ENCODE measurements at places on chromosomes 2 and 18.

GRCh38 chr2:75494137-75494769 lies 66.5 kb downstream of the EVA1A start:
- DNase-seq, result no peak

DNA sequence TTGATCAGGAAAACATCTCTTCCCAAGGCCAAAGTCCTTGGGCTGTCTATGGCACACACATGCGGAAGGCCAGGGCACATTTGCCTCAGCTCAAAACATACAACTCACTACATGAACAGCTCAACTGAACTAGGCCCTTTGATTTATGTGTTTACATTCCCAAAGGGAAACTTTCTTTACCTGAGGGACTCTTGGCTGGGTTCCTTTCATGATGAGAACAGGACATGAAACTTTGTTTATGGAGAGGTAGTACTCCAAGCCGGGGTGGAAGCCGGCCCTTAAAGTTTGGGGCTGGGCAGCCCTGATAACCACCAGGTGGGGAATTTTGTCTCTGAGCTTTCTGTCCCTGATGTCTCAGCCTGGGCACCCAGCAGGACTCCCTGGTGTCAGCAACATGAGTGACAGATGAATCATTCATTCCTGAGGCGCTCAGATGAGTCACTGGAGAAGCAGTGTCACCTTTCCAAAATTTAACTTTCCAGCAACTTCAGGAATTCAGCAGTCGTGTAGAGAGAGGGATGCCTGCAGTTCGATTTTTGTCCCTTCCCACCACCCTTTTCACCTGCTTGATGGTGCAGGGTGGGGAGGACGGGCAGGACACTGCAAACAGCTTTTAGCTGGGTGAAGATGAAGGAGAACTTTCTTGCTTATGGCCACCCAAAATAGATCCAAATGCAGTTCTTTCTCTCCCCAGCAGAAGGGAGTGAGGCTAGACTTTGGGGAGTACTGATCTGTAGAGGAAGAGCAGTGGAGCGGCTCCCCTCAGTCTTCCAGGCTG lies 331.6 kb downstream of the DYSF start:
- peak; percentile 35 for DNase-seq

- DNase-seq, result no peak
Measured at GRCh38 chr18:11581286-11581685, 28.1 kb upstream of the SLC35G4 start.

DNA sequence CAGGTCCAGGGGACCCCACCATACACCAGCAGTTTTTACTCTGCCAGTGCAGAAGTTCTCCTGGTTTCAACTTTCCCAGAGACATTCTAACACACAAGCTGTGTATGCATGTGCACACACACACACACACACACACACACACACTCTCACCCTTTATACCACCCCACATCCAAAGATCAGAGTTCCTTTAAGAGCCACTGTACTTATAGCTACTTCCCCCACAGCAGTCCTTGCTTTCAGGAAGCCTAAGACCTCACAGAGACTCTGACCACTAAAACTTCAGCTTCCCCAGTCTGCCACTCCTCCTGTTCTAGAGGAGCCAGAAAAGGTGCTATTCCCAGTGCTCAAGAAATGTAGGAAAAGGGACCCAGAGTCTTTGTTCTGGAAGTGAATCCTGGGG lies 107.8 kb downstream of the ZNF521 start:
- DNase-seq, result no peak

DNA sequence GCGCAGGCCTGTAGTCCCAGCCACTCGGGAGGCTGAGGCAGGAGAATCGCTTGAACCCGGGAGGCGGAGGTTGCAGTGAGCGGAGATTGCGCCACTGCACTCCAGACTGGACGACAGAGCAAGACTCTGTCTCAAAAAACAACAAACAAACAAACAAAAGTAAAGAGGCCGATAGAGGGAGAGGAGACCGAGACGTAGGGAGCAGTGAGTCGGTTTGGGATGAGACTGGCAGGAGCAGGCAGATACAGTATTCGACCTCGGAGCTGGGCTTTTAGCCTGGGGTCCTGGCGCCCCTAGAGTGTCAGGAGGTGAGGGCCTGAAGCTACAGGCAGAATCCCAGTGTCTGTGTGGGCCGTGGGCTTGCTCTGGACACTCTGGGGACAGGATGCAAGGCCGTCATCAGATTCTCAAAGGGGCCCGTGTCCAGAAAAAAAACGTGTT lies 51.2 kb downstream of the SLC4A1AP start:
- no peak for DNase-seq

- no peak for DNase-seq
Measured at GRCh38 chr18:14100503-14101286, 31.5 kb downstream of the ZNF519 start.

- DNase-seq, result no peak
Measured at GRCh38 chr18:9594823-9595596, 19.3 kb downstream of the PPP4R1 start.

GRCh38 chr18:76484749-76485387 lies 10.2 kb downstream of the ZNF516 start:
- no peak for DNase-seq

DNA sequence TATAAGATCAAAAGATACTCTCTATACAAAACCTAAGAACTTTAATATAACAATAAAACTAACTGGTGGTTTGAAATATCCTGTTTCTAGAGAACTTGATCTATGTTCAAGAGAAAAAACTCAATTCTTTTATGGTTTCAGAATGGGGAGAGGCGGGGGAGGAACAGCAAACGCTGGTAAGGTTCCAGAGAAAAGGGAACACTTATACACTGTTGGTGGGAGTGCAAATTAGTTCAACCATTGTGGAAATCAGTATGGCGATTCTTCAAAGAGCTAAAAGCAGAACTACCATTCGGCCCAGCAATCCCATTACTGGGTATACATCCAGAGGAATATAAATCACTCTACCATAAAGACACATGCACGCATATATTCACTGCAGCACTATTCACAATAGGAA lies 17.2 kb downstream of the FAM98A start:
- DNase-seq, result no peak

DNA sequence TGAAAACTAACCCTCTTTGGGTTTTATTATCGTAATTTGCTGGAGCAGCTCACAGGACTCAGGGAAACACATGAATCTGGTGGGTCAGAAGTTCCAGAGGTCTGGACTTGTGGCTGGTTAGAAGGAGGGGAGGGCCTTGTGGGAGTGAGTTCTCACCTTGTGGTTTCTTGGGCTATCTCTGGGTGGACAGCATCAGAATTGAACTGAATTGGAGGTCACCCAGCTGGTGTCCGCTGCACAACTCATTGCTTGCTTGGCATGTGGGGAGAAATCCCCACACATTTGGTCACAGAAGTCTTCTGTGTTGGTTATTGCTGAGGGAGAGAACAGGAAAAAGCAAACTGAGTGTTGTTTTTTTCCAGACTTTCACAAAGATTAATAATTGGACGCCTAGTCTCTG lies 27.5 kb downstream of the ZNF892 start:
- no peak for DNase-seq

GRCh38 chr2:221649051-221649775 lies 77.1 kb upstream of the EPHA4 start:
- no peak for DNase-seq

- DNase-seq, result no peak
Measured at GRCh38 chr2:221389904-221390303, 182.2 kb downstream of the EPHA4 start.

- no peak for DNase-seq
Measured at GRCh38 chr18:48009116-48009745, 78.8 kb upstream of the SMAD2 start.

GRCh38 chr2:148023861-148024260 lies 3.0 kb downstream of the MBD5 start:
- DNase-seq, result no peak

DNA sequence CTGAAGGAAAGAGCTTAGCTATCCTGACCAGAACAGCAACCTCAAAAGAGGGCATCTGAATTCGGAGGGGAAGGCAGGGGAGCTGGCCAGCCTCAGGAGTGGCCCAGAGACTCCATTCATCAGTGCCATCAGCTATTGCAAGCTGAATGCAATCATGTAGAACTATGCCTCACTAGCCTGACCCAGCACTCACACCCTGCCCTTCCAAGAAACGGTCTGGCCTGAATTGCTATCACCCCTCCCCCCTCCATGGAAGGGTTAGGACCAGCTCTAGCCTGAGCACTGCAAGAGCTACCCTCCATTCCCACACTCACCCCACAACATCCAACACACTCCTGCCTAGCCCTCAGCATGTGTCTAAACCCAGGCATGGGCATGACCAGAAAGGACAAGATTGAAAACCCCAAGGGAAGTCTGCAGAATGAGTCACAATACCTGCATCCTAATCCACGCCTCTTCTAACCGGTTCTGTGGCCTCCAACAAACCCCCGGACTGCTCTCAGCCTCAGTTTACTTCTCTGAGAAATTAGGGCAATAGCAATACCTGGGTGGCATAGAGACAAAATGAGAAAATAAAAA lies 120.3 kb downstream of the BCL11A start:
- DNase-seq, result no peak

- DNase-seq, result no peak
Measured at GRCh38 chr18:9861933-9862332, 23.8 kb upstream of the TXNDC2 start.

DNA sequence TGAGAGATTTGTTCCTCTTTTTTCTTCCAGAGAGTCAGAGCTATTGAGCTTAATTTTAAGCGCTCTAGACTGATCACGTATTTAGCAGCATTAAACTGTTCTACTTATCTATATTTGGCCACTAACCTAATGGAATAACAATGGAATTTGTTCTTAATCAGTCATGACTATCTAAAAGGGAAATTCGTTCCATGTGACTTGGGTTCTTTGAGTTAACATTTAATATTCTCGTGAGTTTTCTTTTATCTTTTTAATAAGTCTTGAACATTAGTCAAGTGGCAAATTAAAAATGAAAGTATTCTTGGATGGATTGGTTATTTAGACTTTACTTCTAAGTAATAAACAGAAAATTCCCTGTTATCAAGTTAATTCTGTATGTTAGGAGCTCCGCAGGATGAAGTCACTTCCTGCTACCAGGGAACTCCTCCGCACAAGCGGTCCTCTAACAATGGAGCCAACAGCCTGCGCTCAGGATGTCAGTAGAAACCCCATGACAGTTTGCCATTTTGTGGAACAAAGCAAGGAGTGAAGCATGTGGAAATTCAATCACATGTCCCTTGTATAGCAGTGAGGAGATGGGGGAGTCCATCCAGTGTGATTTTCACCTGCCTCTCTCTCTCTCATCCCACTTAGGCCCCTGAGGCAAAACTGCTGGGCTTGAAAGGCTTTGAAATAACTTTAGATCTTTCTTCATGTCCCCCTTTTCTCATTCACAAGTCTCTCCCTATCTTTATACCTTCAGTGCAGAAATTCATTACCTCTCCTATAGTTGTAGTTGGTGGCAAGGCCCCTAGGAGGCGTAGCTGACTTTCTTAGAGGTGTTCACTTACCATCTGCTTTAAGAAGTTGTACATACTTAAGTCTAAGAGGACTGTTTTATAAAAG lies 138.1 kb downstream of the WDR7 start:
- DNase-seq, result peak; percentile 78

DNA sequence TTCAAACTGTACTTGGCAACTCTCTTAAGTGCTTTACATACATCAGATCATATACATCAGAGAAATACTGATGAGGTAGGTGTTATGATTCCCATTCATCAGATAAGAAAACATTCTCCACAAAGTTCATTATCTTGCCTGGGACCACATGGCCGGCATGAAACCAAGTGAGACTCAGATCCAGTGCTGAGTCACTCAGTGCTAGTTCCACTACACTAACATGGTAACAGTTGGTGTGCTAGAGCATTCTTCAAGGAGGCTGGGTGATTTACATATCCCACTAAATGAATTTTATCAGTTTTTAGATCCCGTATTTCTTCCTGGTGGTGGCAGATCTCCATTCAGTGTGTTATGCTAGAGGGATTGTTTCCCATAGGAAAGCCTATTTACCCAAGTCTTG lies 772.0 kb downstream of the CNTNAP5 start:
- no peak for DNase-seq

GRCh38 chr2:54599326-54599710 lies 124.1 kb upstream of the EML6 start:
- no peak for DNase-seq

- DNase-seq, result no peak
Measured at GRCh38 chr2:226137201-226137811, 662.3 kb downstream of the IRS1 start.

DNA sequence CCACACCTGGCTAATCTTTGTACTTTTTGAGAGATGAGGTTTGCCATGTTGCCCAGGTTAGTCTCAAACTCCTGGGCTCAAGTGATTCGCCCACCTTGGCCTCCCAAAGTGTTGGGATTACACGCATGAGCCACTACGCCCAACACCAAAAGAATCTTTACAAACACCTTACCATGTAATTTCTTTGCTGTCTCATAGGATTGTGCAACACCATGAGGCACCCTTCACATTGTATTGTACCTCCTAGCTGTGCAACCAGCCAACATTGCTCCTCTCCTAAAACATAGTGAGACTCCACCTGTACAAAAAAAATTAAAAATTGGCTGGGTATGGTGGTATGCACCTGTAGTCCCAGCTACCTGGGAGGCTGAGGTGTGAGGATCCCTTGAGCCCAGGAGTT lies 3.1 kb upstream of the MFSD6 start:
- DNase-seq, result no peak

DNA sequence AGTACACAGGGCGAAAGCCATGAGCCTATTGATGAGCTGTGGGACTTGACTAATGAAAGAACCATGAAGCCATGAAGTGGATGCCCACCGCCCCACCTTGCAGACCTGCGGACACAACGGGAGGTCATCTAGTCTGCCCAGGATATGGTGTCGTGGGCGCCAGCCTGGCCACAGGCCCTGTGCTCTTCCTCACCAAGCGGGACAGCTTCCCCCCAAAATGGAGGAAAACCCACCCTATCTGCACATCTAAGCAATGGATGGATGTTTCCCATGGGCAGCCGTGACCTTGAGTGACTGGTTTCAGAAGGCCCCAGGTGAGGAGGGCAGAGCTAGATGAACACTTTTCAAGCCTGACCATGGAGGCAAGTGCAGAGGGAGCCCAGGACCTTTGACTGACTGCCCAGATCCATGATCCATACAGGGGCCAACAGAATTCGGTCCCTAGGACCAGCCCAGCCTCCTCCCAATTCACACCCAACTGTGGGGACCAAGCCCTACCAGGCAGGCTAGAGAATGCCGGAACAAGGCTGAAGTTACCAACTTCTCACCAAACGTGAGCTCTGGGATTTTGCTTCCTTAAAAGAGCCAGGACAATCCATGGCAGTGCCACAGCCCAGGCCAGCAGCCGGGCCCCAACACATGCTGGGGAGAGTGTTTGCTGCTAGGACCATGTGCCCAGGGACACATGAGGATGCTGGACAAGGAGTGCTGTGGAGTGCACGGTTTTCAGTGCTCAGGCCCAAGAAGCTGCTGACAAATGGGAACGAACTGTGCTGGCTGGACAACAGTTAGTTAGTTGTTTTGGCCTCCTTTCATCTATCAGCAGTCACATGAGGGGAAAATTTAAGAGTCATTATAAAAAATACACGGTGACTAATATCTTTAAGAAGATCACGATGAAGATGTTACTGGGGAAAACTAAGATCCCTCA lies 249.4 kb downstream of the HDAC4 start:
- DNase-seq, result no peak

GRCh38 chr2:1736997-1737480 lies 7.3 kb downstream of the PXDN start:
- DNase-seq, result no peak

- DNase-seq, result no peak
Measured at GRCh38 chr2:216279459-216279858, 92.8 kb downstream of the MARCHF4 start.

Measured in H1 (cell line).